Osteocyte (in vitro differentiated cells): ENCODE measurements at places on chromosomes 2 and 18. TPM values are rescaled to one million over a fixed set of nuclear protein-coding genes. Genes with fewer than 3 reads are reported as not detected.
A peak's percentile ranks its signal among the peaks of the same experiment; 100 is the strongest.

DNA sequence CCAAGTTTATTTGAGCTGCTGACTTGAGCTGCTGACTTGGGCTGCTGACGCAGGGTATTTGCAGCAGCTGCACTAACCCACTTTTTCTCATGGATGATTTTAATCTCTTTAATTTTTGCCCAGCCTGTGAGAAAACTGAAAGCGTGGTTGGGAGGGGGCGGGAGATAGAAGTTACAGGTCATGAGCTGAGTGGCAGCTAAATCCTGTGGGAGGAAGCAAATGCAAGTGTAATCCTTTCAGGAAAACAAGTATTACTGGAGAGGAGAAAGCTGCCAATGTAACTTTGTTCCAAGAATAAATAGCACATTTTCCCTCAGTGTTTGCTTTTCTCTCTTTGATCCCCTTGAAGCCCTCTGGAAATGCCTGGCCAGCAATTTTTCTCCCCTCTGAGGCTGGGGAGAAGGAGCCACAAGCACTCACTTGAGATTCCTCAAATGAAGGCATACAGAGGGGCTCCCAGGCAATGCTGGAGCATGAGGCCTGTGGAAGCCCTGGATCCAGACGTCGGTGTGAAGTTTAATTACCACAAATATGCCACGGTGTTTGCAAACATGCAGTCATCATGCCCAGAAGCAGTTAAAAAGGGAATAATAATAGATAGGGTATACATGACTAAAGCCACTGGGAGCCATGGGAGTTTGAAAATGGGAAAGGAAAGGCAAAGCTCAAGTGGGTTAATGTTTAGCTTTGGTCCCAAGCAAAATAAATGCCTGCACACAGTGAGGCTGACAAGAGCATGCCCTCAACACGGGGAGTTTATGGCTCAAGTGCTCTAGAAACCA is 10.4 kb upstream of the EVA1A start:
- H3K4me1 ChIP-seq: peaks cover 44% of the 10 kb centered on the region
- H3K27me3 ChIP-seq: no peaks in the 10 kb centered on the region
- no peaks in the 10 kb centered on the region for H3K36me3 ChIP-seq
- H3K4me3 ChIP-seq: peak overlapping the region; percentile 19

The SOX11 gene
- total RNA-seq: 69.5 and 71.7 TPM in 2 replicates

DNA sequence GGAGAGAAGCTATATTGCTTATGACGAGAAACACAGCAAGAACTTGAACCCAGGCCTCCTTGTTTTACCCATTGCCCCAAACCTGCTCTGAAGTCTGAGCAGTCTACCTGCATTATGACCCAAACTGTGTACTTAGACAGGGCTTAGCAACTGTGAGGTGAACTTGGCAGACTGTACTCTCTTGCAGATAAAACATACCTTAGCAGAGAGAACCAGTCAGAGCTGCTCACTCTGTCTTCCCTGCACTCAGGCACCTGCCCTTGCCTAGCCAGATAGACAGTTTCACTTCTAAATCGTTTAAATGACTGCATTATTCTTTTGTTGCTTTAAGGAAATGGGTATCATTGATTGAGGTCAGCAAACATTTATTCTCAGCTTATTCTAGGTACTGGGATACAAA is 20.3 kb downstream of the ITPRID2 start:
- no peak overlapping the region for H3K27ac ChIP-seq
- peaks cover 67% of the 10 kb centered on the region for H3K36me3 ChIP-seq
- no peaks in the 10 kb centered on the region for H3K27me3 ChIP-seq
- H3K4me1 ChIP-seq: peaks cover 17% of the 10 kb centered on the region
- DNase-seq: no peak
- H3K4me3 ChIP-seq: no peak overlapping the region

The NDC80 gene
- total RNA-seq: 7.9 and 9.4 TPM in 2 replicates

DNA sequence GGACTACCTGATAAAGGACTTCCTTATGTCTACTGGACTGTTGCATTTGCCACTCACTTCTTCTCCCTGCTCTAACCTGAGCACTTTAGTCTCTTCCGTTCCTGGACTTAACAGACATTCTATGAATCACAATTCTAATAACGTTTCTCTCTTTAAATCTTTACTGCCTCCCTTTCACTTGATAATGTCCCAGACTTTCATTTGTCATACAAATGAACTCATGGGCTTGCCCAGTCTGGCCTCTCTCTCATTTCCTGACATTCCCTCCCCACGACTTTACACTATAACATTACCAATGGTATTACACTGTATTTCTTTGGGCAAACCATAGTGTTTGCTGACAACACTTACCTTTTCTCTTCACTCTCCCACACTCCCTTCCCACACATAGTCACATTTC is 540.7 kb upstream of the TMEFF2 start:
- no peaks in the 10 kb centered on the region for H3K4me1 ChIP-seq
- no peak for DNase-seq
- H3K27ac ChIP-seq: no peak overlapping the region
- no peaks in the 10 kb centered on the region for H3K27me3 ChIP-seq
- no peaks in the 10 kb centered on the region for H3K36me3 ChIP-seq

DNA sequence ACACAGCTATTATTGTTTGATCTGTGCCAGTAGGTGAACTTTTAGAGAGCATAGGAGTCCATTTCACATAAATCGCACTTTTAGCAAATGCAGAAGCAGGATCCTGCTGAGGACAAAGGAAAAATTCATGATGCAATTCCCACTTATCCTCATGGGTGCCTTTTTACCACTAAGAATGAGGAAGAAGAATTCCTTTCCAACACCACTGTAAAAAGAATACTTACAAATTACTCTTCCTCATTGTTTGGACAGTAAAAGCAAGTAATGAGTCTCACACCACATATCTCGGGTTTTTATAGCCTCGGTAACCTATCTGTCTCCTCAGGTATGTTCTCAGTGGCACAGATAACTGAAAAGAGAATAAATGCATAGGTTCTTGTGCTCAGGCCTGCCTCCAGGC is 238.5 kb downstream of the MTX2 start:
- peaks cover 9% of the 10 kb centered on the region for H3K27me3 ChIP-seq
- DNase-seq: no peak
- H3K27ac ChIP-seq: no peak overlapping the region
- no peak overlapping the region for H3K4me3 ChIP-seq
